ENCODE measurements at places on chromosomes 12 and 14.

DNA sequence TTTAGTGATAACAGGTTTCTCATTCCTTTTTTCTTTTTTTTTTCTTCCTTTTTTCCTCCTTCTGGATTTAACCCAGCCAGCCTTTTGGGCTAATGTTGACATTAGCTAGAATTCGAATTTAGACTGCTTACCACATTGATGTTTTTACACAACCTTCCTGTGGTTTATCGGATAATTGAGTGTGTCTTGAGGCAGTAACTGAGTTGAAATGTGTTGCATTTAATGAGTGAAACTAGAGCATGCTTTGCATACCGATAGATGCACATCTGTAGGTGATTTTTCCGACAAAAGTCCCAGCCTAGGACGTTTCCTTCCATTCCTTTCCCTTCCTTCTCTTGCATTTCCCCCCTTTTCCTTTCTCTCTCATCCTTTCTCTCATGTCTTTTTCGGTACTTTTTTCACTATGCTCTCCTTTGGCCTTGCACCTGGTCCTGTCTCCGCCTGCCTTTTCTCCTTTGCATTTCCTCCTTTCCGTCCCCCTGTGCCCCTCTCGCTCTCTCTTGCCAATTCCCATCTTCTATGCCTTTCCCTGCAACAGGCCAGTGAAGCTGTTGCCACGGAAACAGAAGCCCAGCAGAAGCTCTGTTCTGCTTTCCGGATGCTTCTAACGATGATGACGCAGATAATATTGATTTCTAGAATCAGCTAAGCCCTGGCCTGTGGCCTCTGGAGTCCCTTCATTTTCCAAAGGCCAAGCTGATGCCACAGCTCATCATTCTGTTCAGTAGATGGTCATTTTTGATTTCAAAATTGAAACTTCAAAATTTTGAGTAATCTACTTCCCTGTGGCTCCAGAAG, 76.1 kb downstream of the SLC25A47 start:
- DNase-seq, result no peak

GRCh38 chr12:4120316-4120917, 153.1 kb upstream of the CCND2 start:
- no peak for DNase-seq

DNA sequence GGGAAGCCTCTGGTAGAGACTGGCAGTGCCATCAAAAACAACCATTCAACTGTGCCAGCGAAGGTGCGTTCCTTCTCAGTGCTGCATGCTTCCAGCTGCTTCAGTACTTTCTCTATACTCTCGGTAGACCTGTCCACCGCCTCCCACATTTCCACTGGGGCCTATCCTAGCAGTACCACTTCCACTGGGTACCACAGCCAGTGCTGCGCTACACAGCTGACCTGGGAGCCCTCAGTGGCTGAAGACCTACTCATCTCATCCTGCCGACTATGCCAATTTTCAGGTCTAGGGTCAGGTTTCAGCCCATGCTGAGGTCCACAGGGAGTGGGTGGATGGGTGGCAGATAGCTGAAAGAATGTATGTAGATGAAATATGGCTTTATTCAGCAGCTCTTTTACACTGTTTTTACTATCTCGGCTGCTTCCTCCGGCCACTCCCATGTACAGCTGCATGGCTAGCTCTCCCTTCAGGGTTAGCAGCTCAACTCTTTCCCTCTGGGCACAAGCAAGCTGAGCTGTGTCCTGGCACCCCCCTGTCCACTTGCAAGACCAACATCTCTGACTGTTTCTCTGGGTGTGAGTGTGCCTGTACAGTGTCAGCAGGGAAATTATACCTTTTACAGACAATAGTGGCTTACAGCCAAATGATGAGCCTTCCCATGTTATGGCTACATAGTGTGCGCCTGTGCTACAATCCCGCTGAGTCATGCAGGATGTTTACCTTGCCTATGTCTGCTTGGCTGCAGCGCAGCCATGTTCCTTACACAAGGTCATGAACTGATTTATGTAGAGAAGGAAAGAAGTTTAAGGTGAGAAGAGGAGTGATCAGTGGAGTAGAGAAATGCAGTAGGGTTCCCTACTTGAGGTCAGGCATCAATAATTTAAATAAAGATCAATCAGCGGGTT, 125.7 kb upstream of the DDHD1 start:
- no peak for DNase-seq

DNA sequence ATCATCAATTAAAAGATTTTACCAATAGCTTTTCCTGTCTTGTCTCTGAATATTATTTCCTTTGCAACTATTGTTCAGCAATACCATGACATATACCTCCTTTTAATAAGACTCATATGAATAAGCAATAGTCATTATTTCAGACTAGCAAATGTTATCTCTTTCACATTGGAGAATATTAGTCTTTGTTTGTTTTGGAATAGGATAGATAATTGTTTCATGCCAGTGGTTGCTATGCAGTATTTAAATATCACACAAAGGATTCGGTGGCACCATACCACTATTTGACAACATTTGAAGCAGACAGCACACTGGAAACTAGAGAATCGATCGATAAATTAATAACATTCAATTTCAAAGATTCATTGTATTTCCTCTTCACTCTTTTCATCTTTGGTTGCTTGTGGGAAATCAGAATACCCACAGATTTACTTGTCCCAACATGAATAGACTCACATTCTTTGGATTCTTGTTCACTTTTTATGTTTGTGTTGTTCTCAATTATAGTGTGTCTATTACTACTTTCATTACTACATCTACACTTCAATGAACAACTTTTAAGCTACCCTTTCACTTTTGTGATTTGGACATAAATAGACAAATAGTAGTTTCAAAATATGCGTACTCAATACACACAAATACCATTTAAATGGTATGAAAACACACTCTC, 42.7 kb upstream of the TBPL2 start:
- DNase-seq, result no peak

- DNase-seq, result no peak
These were observed 22.7 kb downstream of the LRRC74A start for GRCh38 chr14:76848879-76849278.

DNA sequence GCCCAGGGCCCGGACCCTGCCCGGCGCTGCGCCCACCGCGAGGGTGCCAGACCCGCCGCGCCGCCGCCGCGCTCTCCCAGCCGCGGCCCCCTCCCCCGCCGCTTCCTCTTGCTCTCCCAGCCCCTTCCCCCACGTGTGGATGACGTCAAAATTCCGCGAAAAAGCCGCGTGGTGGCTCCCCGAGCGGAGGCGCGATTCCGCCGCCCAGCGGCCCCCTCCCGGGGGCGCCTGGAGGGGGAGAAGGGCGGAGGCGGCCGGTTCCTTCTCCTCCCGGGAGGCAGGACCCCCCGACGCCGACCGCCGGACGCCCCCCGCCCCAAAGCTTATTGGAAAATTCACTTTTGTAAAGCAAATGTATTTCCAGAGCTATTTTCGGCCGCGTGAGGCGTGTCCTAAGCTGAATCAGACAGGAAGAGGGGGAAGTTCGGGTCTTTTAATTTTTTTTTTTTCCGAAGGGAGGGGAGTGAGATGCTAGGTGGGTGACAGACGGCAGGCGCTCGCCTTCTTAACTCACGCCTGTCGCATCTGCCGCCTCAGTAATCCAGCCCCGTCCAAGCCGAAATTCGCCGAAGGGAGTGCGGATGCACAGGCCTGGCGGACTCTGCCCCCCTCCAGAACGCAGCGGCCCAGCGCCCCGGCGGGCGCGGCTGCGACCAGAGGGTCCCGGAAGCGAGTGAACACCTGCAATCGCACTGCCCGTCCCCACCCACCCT, 4.1 kb upstream of the CCND2 start:
- DNase-seq, result peak; percentile 97

DNA sequence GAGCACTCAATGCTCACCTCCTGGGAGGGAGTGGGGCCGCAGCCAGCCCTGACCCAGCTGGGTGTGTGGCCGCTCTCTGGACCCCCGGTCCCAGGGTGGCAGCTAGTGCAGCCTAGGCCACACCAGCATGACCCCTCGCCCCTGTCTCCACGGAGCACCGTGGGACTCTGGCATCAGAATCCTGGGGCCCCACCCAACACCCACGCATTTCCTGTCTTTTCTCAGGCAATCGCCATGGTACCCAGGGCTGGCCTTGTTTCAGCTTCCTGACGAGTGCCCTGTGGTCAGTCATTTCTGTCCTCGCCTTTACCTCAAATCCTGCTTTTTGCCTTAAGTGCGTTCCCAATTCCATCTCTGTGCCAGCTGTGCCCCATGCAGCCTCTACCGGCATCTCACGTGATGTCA, 15.9 kb downstream of the PACS2 start:
- no peak for DNase-seq

DNA sequence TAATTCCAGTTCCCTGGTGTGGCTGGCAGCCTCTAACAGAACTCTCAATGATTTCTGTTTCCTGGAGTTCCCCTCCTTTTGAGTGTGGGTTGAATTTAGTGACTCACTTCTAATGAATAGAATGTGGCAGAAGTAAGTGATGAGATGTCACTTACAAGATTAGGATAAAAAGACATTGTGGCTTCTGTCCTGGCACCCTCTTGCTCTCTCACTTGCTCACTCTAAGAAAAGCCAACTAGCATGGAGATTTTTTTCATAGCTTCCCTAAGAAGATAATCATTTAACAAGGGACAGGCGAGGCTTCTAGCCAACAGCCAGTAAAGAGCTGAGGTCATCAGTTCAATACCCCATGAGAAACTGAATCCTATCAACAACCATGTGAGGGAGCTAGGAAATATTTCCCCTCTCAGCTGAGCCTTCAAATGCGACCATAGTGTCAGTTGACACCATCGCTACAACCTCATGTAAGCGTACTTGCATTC, 156.7 kb downstream of the TMTC3 start:
- DNase-seq, result no peak

- DNase-seq, result no peak
These were observed 8.8 kb upstream of the PTGR2 start for GRCh38 chr14:73842851-73843250.

GRCh38 chr12:779745-780734, 27.7 kb downstream of the WNK1 start:
- no peak for DNase-seq

DNA sequence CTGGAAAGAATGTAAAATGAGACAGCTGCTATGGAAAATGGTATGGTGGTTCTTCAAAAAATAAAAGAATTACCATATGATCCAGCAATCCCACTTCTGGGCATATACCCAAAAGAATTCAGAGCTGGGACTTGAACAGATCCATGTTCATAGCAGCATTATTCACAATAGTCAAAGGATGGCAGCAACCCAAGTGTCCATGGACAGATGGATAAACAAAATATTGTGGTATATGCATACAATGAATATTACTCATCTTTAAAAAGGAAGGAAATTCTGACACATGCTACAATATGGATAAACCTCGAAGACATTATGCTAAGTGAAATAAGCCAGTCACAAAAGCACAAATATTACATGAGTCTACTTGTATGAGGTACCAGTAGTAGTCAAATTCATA, 9.1 kb downstream of the RAB2B start:
- DNase-seq, result no peak

DNA sequence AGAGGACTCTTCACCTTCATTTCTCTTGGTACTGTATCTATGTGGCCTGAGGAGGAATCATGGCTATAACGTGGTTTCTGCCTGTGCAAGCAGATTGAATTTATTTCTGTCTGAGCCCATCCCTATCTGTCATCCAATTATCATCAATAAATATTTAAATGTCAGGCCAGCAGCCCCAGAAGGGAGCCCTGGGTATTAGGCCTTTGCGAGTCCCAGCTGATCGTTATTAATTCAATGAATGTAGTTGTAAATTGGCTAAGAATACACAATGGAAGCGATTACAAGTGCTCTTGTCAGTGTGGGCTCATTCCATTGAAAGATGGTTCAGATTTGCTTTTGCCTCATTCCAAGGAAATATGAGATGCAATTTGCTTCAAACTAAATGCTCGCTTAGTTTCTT, 142.0 kb downstream of the KTN1 start:
- DNase-seq, result no peak

DNA sequence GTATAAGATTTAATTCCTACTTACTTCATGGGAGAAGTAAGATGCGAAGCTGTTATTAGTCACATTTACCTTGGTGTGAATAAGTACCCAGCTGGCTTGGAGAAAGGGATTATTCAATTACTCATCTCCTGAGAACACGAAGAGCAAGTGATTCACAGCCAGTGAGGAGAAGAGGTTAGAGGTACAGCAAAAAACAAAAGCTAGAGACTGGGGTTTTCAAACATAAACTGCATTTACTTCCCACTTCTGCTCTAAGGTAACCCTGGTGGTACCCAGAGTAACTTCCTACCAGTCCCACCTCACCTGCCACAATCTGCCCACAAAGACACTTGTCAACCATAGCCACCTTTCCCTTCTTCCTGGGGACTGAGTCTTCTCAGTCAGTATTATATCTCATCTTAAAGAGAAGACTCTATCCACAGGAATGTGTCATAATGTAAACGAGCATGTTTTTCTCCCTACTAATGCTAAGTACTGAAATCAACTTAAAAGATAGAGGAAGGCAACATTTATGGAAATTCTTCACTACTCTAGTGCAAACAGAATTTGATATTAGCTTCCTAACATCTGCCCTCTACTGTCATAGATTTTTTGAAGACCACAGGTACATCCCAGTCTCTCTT, 6.0 kb upstream of the IL22 start:
- no peak for DNase-seq

GRCh38 chr14:29108908-29109307, 342.3 kb downstream of the FOXG1 start:
- DNase-seq, result no peak

DNA sequence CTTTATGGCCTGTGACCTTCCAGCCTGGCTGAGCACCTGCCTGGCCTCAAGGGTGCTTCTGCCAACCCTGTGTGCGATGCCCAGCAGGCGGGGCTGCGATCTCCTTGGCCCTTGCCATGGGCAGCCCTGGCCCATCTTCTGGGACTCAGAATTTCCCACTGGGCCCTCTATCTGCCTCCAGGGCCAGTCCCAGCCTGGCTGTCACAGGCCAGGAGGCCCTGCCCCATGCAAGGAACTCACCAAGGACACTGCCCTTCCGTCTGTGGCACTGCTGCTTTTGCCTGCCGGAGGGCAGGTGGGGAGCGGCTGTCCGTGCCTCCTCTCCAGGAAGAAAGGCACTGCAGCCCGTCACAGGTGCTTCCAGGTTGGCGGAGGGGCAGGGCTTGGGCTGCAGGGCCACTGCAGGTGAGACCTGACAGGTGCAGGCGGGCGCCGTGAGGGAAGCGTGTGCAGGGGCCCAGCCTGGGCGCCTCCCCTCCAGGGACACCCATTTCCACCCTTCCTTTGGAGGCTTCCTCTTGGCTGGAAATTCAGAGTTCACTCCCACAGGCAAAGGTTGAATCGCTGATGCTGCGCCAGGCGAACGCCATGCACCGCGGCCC, 177.8 kb downstream of the KIF26A start:
- no peak for DNase-seq

DNA sequence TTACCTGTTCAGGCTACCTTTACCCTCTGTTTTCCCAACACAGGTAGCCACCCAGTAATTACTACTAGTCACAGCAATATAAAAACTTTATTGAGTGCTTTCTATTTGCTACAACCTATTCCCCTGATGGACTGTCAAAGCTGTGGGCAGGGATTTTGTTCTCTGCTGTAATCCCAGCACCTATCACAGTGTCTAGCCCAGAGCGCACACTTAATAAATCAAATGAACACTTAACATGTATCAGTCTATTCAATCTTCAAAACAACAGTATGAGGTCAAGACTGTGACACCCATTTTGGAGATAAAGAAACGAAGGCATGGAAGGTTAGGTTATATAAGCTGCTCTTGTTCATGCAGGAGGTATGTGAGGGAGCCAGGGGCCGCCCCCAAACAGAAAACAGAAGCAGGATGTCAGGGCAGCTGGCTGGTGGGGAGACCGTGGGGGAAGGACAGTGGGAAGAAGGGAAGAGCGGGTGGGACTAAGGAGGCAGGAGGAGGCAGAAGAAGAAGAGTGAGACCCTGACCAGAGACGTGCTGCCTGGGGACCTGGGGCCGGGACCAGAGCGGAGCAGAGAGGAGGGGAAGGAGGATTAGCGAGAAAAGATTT, 1.7 kb downstream of the TNFRSF1A start:
- no peak for DNase-seq

Measured in natural killer cell treated with Interleukin-12 subunit alpha and Interleukin-12 subunit beta and Interleukin-15 and Interleukin-18, amount 100 ng/mL, for 72 hours (primary cell).